ENCODE measurements at places on chromosomes 7 and 10.

- DNase-seq: no peak
Measured at GRCh38 chr10:21523557-21524008, 1.9 kb downstream of the SKIDA1 start.

DNA sequence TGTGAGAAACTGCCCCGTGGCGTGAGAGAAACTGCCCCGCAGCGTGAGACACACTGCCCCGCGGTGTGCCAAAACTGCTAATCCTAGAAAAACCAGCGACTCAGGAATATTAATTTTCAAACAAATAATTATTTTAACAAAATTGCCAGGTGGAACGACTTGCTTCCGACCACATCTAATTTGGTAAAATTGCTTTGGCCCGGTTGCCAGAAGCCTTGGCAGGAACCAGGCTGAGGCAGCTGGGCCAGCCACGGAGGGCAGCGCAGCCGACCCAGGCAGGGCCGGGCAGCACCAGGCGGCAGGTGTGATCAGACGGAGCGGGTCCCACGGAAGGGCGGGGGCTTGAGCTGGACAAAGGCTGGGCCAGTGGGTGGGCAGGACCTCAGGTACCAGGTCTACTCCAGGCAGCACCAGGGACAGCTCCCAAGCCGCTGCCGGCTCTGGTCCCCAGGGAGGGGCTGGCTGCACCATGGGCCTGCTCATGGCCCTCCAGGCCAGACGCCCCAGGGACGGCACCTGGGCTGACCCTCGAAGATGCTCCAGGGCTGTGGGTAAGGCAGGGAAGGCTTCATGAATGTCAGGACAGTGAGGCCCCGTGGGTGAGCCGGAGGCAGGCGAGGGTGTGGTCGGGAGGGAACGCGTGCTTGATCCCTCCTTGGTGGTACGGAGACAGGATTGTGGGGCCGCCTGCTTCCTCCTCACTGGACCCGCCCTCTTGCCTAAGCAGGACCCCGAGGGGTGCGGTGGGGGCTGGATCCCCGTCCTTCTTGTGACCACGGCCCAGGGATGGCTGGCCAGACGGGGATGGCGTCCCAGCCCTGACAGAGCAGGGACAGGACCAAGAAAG lies 7.7 kb upstream of the ADGRA1 start:
- DNase-seq: no peak

- no peak for DNase-seq
Measured at GRCh38 chr10:68175949-68176348, 56.0 kb downstream of the ATOH7 start.

DNA sequence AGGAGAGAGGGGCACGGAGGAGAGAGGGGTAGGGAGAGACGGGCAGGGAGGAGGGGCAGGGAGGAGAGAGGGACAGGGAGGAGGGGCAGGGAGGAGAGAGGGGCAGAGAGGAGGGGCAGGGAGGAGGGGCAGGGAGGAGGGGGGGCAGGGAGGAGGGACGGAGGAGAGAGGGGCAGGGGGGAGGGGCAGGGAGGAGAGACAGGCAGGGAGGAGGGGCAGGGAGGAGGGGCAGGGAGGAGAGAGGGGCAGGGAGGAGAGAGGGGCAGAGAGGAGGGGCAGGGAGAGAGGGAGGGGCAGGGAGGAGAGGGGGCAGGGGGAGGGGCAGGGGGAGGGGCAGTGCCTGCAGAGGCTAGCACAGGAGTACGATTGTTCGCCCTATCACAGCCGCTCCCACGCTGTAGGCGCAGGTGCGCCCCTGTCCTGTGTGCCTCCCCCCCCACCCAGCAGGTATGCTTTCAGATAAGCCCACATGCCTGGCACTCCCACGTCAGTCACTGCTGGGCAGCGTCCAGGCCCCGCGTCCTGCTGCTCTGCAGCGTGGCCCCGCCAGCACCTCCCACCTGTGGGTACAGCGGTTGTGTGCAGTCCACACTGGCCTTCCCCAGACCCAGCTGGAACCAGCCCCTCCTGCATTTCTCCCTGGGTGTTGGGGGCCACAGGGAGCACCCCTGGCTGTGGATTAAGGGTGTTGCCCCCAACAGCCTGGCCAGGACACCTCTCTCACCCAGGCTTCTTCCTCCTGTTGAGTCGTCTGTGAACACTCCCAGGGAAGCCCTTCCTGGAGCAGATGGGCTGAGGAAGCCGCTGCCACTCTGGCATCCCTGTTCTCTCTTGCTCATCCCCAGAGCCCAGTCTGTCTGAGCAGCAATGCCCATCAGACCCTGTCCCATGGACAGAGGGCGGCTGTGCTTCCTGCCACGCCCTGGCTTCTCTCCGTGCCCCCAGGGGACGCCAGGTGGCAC lies 10.8 kb downstream of the NKX6-2 start:
- DNase-seq: peak; percentile 80

- DNase-seq: no peak
Measured at GRCh38 chr10:44264244-44264643, 120.7 kb downstream of the CXCL12 start.

DNA sequence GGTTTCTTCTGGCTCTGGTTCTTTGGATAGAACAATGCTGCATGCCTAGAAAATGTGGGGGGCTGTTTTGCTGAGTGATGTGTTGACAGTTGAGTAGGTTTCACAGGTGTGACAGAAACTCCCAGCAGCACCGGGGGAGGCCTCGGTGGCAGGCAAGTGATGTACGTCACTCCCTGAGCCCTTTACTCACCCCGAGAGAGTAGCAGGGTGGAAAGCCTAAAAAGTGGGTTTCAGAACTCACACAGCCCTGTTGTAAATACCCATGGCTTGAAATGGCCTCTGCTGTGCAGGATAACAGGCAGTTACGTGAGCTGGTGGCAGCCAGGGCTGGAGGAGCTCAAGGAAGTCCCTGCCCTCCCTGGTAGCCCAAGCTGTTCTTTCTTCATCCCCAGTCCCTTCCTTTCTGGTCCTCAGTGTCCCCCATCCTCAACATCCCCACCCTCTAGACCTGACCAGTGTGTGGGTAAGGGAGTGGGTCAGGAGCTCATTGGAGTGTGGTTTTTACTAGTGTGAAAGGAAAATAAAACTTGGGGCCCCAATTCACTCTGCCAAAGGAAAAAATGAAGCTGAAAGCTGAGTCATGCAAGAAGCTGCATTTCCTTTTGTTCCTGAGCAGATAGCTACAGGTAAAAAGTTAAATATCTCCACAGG lies 258.1 kb downstream of the STK31 start:
- no peak for DNase-seq

DNA sequence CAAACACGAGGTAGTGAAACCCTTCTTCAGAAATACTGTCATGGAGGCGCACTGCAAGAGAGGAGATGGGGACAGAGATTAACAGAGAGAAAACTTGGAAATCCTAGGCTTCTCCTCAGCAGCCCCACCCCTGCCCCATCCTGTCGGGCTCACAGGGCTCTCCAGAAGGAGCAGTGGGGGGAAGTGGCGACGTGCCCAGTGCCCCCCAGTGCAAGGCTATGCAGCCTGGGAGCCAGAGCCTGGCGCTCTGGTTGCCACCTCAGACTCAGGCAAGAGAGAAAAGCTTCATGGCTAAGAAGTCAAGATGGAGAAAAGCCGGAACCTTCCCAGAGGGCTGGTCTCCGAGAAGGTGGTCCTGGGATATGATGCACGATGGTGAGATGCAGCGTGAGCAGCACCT lies 21.2 kb downstream of the CAMK2G start:
- DNase-seq: no peak

DNA sequence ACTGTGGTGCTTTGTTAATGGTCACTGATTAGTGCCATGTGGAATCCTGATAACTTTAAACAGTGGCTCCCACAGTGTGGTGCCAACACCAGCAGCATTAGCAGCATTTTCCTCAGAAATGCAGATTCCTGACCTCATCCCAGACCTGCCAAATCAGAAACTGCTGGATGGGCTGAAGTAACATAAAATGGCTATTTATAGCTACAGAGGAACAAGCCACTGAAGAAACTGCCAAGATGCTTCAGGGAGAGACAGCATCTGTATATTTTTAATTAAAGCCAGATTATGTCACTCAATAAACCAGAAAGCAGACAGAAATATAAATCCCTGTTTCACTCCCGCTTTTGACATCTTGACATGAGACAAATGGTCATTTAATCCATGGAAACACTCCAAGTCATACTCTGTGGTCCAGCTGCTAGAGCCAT lies 178.5 kb downstream of the AMPH start:
- DNase-seq: no peak

- DNase-seq: no peak
Measured at GRCh38 chr10:2214092-2214491, 476.8 kb upstream of the ADARB2 start.

GRCh38 chr7:22695476-22696132 lies 31.4 kb upstream of the IL6 start:
- DNase-seq: no peak

DNA sequence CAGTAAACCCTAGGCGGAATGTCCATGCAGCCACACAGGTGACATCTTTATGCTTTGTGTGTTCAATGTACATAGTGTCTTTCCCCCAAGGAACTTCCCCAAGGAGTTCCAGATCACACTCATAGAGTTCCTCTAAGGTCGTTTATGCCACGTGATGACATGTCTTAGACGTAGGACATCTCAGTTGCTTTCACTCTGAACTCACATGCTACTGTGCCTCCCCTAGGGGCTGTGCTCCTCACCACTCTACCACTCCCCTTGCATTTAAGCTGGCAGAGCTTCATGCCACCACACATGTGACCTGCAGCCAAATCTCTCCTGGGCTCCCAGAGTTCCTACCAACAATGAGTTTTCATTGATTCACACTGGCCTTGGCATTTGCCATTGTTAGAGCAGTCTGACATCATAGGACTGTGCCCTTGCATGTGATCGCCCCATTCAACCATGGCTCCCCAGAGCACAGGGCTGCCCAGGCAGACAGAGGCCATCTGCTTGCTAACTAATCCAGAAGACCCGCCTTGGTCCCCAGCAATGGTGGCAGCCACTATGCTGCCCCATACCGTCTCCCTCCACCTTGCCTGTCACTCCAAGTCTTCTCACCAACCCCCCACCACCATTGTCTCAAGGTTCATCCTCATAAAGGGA lies 95.3 kb upstream of the MACROH2A2 start:
- no peak for DNase-seq

DNA sequence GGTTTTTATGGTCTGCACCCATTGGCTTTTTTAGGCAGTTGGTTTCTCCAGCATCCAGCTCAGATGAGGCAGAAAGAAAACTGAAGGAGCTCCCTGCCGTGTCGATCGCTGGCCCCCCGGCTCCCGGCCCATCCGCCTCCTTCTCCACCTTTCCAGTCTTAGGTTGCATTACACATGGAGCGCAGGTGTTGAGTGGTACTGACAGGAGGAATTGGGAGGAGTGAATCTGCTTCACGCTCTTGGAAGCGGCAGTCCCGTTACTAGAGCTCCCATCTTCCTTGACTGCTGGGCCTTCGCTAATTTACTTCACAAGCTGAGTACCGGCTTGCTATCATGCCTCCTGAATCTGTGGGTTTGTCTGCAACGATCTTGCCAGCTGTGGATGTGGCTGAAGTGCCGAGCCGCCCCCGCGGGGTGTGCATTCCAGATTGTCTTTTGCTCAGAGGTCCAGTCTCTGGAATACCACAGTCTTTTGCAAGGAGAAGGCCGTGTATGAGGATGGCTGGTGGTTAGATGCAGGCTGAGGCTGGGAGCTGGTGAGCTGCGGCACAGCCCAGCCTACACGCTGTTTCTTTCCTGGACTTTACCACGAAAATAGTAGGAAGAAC lies 17.1 kb downstream of the IQCE start:
- no peak for DNase-seq

GRCh38 chr7:97117035-97117371 lies 495 bp upstream of the SDHAF3 start:
- no peak for DNase-seq

DNA sequence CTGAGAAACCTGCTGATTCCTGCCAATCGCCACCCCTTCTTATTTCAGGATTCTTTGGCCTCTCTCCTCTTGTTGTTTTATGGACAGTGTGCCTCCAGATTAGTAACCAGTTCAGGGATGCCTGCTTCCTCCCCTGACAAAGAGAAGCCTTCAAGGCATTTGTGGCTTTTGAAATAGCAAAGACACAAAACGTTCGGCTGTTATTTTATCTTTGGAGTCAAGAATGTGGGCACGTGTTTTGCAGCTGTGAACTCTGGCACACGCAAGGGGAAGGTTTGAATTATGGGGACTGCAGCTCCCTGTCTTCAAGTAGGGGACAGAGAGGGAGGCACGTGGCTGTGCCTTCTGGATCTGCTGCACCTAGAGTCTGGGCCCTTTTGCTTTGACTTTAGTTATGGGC lies 157.9 kb upstream of the GRB10 start:
- no peak for DNase-seq

GRCh38 chr10:97463363-97464132 lies 17.6 kb downstream of the ZDHHC16 start:
- no peak for DNase-seq

DNA sequence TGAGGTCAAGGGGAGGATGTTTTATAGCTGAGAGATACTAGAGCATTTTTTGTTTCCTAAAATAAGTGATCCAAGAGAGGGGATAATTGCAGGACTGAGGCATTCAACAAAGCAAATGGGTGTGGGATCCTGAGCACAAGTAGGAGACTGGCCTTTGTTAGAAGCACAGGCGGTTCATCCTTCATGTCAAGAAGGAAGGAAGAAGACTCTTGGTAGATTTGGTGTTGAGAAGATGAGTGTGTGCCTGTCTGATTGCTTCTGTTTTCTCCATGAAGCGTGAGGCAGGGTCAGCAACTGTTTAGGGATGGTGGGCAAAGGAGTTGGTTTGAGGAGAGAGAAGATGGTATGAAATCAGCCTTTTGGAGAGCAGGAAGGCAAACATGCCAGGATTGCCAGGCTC lies 27.6 kb downstream of the STRIP2 start:
- no peak for DNase-seq

DNA sequence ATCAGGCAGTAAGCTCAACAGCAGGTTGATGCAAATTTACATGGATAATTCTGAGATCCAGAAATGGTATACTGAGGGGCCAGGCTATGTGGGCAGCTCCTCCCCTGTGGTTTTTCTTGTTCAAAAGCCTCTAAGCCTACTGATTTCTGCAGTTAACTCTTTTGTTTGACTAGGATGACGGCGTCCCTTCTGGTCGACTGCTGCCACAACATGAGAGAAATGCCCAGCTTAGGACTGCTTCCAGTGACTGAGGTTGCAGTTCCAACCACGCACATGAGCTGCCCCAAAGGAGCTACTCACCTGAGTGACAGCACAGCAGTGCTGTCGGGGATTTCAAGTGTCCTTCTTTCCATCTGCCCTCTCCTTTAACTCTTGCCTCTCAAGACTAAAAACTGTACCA lies 973.0 kb upstream of the GHITM start:
- DNase-seq: no peak

All from C1 segment of cervical spinal cord (tissue), 14 donors.